ENCODE measurements at places on chromosomes 13 and 19.

GRCh38 chr19:34994286-34994642 lies 5.9 kb upstream of the GRAMD1A start:
- DNase-seq, result no peak

- DNase-seq, result no peak
These were observed 15.0 kb downstream of the NUFIP1 start for GRCh38 chr13:44974056-44974793.

- no peak for DNase-seq
These were observed 2.7 kb downstream of the PHLDB3 start for GRCh38 chr19:43501661-43502418.

DNA sequence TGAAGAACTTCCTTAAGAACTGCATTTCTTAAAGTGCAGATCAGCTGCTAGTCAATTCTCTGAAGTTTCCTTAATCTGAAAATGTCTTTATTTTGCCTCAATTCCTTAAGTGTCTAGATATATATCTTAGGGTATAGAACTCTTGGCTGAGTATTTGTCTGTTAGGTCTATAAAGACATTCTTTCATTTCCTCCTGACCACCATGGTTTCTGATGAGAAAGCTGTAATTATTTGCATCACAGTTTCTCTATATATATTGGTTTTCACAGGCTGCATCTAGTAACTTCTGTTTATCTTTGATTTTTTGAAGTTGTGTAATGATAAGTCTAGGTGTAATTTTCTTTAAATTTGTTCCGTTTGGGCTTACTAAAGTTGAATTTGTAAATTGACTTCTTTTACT lies 15.2 kb downstream of the NDFIP2 start:
- DNase-seq, result no peak

GRCh38 chr13:113837560-113838355 lies 26.1 kb downstream of the GAS6 start:
- no peak for DNase-seq

GRCh38 chr13:37274569-37275497 lies 169.4 kb upstream of the CSNK1A1L start:
- no peak for DNase-seq

DNA sequence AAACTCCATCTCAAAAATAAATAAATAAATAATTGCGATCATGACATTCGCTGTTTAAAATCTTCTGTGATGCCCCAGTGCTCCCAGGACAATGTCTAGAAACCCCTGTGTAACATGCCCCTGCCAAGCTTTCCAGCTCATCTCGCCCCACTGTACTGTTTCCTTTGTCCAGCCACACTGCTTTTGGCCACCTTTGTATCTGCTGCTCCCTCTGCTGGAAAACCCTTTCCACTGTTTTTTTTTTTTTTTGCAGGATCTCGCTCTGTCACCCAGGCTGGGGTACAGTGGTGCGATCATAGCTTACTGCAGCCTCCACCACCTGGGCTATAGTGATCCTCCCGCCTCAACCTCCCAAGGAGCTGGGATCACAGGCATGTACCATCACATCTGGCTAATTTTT lies 7.5 kb downstream of the PLAUR start:
- no peak for DNase-seq

- DNase-seq, result no peak
These were observed 603.7 kb upstream of the GPC6 start for GRCh38 chr13:92622905-92623304.

DNA sequence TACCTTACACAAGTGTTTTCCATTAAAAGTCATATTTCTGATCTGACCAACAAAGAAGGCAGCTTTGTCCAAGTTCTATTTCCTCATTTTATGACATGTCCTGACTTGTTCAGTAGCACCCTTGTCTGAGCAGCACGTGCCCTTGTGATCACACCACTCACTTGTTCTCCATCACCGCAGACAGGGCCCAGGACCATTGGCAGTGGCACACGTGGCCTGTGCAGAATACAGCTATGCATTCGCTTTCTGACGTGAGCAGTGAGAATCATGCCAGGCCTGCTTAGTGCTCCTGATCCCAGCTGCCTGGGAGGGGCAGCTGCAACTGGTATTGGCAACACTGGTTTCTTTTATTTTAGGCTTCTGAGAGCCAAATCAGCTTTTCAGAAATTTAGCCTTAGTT lies 134.2 kb downstream of the FRY start:
- DNase-seq, result no peak

DNA sequence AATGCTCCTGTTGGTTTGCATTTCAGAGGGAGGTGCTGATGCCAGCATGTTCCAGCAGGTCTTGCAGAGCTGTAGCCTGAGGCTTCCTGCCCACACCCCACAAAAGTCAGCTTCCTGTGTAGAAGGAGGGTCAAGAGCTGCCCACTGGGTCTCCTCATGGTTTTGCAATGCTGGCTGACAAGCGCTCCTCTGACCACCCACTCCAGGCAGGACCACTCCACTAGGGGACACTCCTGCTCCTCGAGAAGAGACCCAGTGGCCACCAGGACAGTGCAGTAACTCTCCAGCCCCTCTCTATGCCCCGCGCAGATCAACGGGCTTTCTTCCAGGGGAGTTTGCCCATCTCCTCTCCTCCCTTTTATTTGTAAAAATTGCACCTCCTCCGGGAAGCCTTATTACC lies 72.9 kb upstream of the UQCRFS1 start:
- no peak for DNase-seq

DNA sequence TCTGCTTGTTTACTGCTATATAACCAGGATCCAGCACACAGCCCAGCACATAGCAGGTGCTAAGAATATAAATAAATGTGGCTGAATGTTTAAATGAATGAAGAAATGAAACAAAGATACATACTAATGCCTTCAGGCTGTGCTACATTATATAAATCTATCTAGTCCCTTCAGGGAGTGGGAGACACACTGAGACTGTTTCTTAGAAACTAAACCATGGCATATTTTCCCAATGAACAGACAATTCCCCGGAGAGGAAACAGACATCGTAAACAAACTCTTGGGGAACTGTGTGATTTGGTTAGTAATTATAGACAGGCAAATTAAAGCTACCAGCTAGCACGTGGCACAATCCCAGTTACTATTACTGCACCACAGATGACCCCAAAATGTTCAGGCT lies 9.7 kb upstream of the FEM1A start:
- no peak for DNase-seq

GRCh38 chr19:4754248-4754647 lies 30.6 kb upstream of the DPP9 start:
- DNase-seq, result no peak

DNA sequence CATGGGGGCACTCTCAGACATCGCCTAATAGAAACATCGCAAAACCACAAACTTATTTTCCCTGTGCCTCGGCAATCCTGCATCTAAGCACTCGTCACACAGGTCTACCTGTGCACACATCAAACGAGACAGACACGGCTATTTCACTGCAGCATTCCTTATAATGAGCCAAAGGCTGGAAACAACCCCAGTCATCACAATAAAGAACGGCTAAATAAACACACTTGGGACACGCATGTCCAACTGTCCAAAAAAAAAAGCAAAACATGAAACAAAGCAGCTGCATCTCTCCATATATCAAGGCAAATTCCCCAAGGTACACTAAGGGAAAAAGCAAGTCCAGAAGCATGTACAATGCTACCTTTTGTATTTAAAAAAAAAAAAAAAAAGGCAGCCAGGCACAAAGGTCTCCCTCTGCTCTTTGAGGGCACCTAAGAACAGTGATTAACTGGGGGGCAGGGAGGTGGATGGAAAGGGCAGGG lies 27.2 kb upstream of the CCNP start:
- peak; percentile 45 for DNase-seq

- DNase-seq, result no peak
These were observed 72.5 kb downstream of the ZNF708 start for GRCh38 chr19:21256722-21257121.

DNA sequence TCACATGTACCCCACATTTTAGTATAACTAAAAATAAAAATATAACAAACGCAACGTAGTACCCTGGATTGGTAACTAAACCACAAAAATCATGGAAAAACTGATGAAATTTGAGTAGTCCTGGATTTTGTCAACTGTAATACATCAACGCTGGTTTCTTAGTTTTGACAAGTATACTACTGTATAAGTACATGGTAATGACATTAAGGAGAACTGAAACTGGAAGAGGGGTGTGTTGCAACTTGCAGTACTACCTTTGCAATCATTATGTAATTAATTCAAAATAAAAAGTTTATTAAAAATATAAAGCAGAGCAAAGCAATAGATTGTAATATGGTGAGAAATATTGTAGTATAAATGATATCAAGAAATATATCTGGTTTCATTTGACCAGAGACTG lies 1158.0 kb upstream of the SPRY2 start:
- DNase-seq, result no peak

DNA sequence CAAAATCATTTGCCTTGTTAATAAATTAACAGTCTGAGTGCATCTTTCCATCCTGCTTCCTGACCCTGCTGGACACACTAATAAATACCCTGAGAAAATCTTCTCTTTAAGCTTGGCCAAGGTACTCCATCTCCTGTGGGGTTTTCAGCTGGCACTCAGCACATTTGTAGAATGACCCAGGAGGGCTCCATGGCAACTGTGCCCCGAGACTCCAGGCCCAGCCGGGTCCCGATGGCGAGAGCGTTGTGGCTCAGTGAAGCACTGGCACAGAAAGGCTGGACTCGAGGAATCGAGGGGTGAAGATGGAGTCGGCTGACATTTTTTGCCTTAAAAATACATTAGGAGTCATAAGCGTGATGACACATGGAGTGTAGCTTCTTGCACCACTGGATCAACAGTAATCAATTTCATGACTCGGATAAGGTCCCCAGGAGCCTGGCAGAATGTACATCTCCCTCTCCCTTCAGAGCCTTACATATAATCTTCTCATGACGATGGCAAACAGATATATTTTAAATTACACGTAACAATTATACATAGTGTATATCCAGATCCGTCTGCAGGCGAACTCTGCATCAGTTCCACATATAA lies 85.4 kb downstream of the SLC7A1 start:
- DNase-seq, result no peak

GRCh38 chr19:16224293-16225045 lies 26.8 kb downstream of the AP1M1 start:
- DNase-seq, result no peak

DNA sequence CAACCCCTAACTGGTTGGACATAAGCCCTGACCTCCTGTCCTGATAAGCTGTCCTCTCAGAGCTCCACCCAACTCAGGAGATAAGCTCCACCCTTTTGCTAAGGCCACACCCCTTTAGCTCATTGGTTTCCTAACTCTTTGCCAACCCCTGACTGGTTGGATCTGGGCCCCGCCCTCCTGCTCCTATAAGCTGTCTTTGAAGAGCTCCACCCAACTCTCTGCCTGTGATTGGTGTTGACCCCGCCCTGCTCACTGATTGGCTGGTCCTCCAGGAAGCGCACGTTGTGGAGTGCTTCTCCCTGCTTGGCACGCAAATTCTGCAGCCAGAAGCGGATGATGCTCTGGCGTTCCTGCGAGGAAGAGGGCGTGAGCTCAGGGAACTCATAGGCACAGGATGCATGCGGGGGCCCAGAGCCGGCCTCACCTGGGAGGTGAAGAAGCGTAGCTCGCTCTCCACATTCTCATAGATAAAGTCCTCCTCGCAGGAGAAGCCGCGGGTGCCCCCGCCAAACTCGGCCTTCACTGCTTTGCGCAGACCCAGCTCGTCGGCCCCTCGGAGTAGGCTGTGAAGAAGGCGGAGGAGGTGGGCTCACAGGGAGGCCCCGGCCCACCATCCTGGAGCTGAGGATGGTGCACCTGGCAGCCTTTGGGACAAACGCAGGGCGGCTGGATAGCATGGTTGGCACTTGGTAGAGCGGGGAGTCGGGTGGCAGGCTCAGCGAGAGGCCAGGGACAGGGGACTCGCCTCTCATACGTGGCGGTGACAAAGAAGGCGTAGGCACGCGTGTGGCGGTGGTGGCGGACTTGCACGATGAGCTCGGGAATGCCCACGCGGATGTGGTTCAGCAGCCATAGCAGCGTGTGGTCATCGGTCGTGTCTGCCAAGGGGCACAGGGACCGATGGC lies 1.7 kb downstream of the ANO8 start:
- DNase-seq, result peak; percentile 9

DNA sequence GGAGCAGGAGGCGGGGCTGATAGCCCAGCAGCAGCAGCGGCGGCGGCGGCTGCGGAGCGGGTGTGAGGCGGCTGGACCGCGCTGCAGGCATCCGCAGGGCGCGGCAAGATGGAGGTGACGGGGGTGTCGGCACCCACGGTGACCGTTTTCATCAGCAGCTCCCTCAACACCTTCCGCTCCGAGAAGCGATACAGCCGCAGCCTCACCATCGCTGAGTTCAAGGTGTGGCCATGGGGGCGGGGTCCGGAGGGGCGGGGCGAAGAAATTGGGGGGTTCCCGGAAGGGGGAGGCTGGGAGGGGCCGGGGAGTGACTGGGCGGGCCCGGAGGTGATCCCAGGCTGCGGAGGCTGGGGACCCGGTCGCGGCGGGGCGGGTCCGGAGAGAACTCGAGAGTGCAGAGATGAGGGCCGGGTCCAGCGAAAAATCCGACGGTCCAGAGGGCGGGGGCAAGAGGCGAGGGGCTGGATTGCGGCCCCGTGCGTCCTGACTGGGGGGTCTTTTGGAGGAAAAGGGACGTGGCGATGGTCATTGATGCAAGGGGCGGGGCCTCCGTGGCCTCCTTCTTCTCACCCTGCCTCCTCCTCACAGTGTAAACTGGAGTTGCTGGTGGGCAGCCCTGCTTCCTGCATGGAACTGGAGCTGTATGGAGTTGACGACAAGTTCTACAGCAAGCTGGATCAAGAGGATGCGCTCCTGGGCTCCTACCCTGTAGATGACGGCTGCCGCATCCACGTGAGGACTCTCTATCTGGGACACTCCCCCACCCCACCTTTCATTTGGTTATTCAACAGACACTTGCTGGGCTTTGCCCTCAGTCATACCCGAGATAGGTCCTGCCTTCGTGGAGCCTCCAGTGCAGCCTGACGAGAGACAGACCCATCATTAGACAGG lies at the start of gene TBCB:
Gene TBCB, plus strand, starts transcription at position 16 of the 891 bp plus-strand sequence. Its CDS starts 93 bp downstream, at position 109.
- no peak for DNase-seq

DNA sequence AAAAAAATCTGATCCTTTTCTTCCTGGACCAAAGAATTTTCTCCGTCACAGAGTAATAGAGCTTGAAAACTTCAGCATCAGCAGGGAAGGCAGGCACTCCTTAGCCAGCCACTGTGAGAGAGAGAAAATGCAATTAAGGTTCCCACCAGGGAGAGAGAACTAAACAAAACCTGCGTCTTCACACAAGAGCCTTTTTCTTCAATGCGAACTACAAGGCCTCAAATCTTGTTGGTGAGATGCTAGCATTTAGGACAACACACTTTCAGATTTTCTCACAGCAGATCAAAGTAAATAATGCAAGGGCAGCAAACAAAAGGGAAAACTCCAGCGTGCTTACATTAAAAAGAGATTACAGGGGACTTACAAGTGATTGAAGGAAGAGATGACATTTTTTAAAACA lies 80.1 kb downstream of the DACH1 start:
- DNase-seq, result no peak

DNA sequence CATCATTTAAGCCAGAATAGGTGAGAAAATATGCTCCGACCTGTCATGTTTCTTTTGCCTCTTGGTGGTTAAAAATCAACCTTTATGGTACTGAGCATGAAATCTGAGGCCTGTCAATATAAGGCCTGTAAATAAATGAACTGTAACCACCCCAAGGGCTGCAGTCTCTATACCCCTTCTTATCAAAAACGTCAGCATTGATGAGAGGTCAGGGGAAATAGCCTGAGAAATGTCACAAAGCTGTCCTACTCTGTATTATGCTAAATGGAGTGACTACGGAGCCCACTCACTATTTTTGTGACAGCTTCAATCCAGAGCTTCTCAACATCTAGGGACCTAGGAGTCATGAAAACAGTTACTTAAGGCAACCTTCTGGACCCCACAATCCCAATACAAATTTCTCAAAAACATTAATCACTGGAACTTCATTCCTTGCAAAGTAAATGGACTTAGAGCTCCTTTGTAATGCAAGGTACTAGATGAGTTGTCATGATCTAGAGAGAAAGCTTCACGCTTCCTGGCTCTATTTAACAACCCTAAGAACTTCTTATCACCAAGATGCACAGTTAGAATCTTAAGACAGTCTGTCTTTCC lies 2.7 kb upstream of the RAP2A start:
- DNase-seq, result no peak
